Type B pancreatic cell (in vitro differentiated cells): ENCODE measurements at places on chromosomes 5 and 9.

DNA sequence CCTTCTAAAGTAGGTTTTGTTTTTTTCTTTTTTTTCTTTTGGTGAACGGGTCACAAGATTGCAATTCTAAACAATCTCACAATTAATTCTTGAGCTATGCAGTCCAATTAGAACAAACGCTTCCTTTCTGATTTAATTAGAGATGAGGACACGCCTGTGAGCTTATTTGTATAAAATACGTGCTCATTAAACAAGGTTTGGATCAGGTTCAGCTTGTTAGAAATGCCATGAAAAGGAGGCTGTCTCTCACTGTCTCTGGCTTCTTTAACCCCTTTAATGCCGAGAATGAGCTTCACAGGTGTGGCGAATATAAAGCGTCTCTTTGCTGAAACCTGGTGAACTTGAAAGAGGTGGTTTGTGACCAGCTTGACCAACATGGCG, 191.8 kb downstream of the GAS1 start:
- no peak overlapping the region for H3K27ac ChIP-seq
- no peak overlapping the region for H3K4me3 ChIP-seq
- H3K4me1 ChIP-seq, result peaks cover 7% of the 10 kb centered on the region
- no peak for DNase-seq
- no peaks in the 10 kb centered on the region for H3K36me3 ChIP-seq
- H3K27me3 ChIP-seq, result no peaks in the 10 kb centered on the region

GRCh38 chr5:82591021-82591515, 312.9 kb upstream of the RPS23 start:
- H3K27ac ChIP-seq, result no peak overlapping the region
- H3K27me3 ChIP-seq, result no peaks in the 10 kb centered on the region
- H3K4me1 ChIP-seq, result peaks cover 14% of the 10 kb centered on the region
- H3K36me3 ChIP-seq, result no peaks in the 10 kb centered on the region

DNA sequence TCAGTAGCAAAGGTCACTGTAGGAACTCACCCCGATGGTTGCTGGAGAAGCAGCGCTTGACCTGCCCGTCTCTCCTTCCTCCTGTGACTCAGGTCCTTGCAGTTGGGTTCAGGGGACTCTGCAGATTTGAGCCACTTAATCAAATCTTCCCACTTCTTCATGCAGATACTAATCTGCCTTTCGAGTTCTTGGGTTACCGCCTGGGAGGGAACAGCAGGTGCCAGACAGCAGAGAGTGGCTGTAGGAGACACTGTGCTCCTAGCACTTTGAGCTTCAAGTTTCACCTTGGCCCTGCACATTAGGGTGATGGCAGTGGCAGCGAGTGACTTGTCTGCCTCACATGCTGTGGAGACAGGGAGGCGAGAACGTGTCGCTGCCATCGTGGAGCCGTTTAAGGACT, 478.3 kb downstream of the PSAT1 start:
- H3K4me1 ChIP-seq, result peaks cover 49% of the 10 kb centered on the region
- no peak for DNase-seq
- H3K27me3 ChIP-seq, result peaks cover 6% of the 10 kb centered on the region

GRCh38 chr5:169911448-169912212, 68.7 kb downstream of the INSYN2B start:
- DNase-seq, result no peak
- no peak overlapping the region for H3K27ac ChIP-seq
- peaks cover 16% of the 10 kb centered on the region for H3K4me1 ChIP-seq
- peaks cover 10% of the 10 kb centered on the region for H3K27me3 ChIP-seq
- H3K36me3 ChIP-seq, result no peaks in the 10 kb centered on the region

DNA sequence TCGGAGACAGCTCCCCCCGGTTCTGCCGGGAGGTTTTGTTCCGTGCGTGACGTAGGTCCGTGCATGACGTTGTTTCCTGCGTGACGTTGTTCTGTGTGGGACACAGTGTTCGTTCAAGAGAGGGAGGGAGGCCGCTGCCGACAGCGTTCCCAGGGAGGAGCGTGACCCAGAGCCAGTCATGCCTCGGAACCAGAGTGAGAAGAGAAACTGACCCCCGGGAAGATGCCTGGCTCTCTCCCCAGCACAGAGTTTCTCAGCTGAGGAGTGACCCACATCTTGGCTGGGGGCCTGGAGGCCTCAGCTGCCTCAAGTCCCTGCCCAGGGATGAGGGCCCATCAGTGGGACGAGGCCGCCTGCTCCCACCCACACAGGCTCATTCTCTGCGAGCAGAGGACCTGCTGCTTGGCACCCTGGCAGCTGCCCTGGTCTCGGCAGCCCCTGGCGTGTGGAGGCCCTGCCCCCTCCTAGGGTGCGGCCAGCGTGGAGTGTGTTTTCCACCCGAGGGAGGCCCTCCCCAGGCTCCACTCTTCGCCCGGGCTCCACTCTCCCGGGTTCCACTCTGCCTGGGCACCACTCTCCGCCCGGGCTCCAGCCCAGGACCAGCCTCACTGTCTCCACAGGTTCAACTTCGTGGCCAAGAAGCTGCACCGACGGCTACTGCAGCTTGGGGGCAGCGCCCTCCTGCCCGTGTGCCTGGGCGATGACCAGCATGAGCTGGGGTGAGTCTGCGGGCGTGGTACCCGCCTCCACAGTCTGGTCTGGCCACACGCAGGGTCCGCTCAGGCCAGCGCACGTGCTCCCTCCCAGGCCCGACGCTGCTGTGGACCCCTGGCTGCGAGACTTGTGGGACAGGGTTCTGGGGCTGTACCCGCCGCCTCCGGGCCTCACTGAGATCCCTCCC, 7.9 kb downstream of the NDOR1 start:
- H3K27me3 ChIP-seq, result no peaks in the 10 kb centered on the region
- no peaks in the 10 kb centered on the region for H3K36me3 ChIP-seq
- no peak overlapping the region for H3K4me3 ChIP-seq
- no peak overlapping the region for H3K27ac ChIP-seq
- H3K4me1 ChIP-seq, result peaks cover 3% of the 10 kb centered on the region

- H3K36me3 ChIP-seq, result no peaks in the 10 kb centered on the region
- H3K27ac ChIP-seq, result peak overlapping the region; percentile 29
- peaks cover 4% of the 10 kb centered on the region for H3K27me3 ChIP-seq
- no peak for DNase-seq
Measured at GRCh38 chr5:151620461-151620840, 29.3 kb upstream of the FAT2 start.

- H3K36me3 ChIP-seq, result no peaks in the 10 kb centered on the region
- no peak overlapping the region for H3K27ac ChIP-seq
- peaks cover 5% of the 10 kb centered on the region for H3K4me1 ChIP-seq
- no peak for DNase-seq
Measured at GRCh38 chr9:110782701-110783100, 114.1 kb downstream of the MUSK start.

DNA sequence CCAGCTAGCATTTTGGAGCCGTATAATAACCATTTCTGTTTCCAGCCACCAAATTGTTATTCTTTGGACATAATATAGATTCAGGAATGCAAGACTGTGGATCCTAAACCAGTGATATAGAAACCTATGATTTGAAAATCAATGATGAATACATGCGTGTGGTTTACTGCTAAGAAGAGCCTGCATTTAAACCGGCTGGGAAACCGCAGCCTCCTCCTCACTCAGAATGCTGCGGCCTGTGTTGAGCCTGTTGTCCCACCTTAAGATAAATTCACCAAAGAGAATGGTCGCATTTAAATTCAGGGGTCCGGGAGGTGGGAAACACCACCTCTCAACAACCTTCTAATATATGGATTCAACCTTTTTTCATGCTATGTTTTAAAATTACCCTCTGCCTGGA, 148.0 kb downstream of the MEF2C start:
- H3K36me3 ChIP-seq, result peaks cover 5% of the 10 kb centered on the region
- no peaks in the 10 kb centered on the region for H3K4me1 ChIP-seq
- no peak overlapping the region for H3K27ac ChIP-seq

- no peaks in the 10 kb centered on the region for H3K36me3 ChIP-seq
- peaks cover 71% of the 10 kb centered on the region for H3K27me3 ChIP-seq
- no peak overlapping the region for H3K27ac ChIP-seq
- H3K4me3 ChIP-seq, result no peak overlapping the region
- peaks cover 7% of the 10 kb centered on the region for H3K4me1 ChIP-seq
Measured at GRCh38 chr9:135083831-135084230, 3.6 kb upstream of the OLFM1 start.

DNA sequence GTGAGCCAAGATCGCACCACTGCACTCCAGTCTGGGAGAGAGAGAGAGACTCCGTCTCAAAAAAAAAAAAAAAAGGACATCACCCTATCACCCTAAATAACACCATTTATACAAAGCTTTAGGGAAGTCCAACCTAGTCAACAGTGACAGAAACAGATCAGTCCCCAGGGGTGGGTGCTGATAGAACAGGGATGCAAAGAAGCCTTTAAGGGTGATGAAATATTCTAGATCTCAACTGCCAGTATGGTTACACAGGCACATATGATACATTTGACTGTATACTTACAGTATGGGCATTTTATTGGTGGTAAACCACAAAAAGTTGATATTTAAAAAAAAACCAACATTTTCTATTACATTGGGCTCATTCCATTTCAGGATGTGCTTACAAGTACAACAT, 4.8 kb downstream of the RETREG1 start:
- H3K36me3 ChIP-seq, result peaks cover 3% of the 10 kb centered on the region
- H3K4me3 ChIP-seq, result no peak overlapping the region
- no peak for DNase-seq
- H3K27me3 ChIP-seq, result peaks cover 27% of the 10 kb centered on the region
- no peak overlapping the region for H3K27ac ChIP-seq

DNA sequence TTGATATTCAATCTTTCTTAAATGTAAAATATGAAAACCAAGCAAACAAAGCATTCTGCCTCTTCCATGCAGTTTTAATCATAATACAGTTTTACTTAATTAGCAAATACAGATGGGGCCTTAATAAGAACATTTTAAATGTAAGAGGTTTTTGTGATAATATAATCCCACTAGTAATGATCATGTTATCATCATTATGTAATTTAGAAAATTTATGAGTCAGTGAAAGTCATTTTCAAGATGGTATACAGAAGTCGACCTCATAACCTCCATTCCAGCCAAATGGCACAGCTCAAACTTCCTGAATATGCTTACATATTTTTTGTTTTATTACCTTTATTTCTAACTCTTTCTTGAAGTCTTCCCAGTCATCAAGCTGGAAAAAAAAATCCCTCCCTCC, 102.2 kb upstream of the GNA14 start:
- H3K4me3 ChIP-seq, result no peak overlapping the region
- no peaks in the 10 kb centered on the region for H3K27me3 ChIP-seq
- no peak for DNase-seq
- H3K4me1 ChIP-seq, result peaks cover 26% of the 10 kb centered on the region
- H3K27ac ChIP-seq, result no peak overlapping the region
- H3K36me3 ChIP-seq, result peaks cover 8% of the 10 kb centered on the region

DNA sequence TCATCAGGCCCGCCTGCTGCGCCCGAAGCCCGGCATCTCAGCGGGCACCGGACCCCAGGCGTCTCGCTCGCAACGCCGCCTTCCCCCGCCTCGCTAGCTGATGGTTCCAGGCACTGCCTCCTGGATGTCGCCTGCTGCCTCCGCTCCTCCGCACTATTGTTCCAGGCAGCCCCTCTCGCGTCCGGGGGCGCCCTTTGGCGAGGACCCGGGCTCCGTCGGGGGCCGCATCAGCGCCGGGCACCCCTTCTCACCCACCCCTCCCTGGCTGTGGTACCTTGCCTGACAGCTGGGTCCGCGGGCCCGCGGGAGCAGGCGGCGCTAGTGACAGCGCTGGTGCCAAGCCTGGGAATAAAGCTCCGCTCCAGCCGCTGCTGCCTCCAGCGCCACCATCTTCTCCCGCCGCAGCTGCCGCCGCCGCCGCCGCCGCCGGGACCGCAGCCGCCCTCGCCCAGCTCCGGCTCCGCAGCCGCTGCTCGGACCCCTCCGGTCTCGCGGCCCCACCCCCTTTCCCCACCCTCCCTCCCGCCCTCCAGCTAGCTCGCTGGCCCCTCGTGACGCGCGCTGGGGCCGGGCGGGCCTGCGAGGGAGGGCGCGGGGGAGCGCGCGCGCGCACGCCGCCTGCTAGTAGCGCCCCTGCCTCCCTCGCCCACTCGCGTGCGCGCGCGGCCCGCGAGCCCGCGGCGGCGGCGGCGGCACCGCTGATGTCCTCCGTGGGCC, at the start of gene APBA1:
TSS of gene APBA1 (minus strand) at position 493 of the 717 bp plus-strand sequence.
- DNase-seq, result peak; percentile 76
- H3K27me3 ChIP-seq, result no peaks in the 10 kb centered on the region

- no peak for DNase-seq
- H3K27ac ChIP-seq, result no peak overlapping the region
- no peak overlapping the region for H3K4me3 ChIP-seq
Measured at GRCh38 chr5:127112347-127112864, 39.1 kb upstream of the C5orf63 start.

DNA sequence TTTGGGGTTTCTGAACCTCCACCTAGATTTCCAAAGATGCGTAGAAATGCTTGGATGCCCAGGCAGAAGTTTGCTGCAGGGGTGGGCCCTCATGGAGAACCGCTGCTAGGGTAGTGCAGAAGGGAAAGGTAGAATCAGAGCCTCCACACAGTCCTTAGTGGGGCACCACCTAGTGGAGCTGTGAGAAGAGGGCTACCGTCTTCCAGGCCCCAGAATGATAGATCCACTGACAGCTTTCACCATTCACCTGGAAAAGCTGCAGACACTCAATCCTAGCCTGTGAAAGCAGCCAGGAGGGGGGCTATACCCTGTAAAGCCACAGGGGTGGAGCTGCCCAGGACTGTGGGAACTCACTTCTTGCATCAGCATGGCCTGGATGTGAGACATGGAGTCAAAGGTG, 13.3 kb upstream of the HSDL2 start:
- H3K27ac ChIP-seq, result no peak overlapping the region
- DNase-seq, result no peak
- no peak overlapping the region for H3K4me3 ChIP-seq
- peaks cover 13% of the 10 kb centered on the region for H3K36me3 ChIP-seq
- H3K4me1 ChIP-seq, result no peaks in the 10 kb centered on the region

- H3K27me3 ChIP-seq, result peaks cover 7% of the 10 kb centered on the region
- no peaks in the 10 kb centered on the region for H3K4me1 ChIP-seq
- H3K4me3 ChIP-seq, result no peak overlapping the region
- H3K36me3 ChIP-seq, result no peaks in the 10 kb centered on the region
- H3K27ac ChIP-seq, result no peak overlapping the region
- no peak for DNase-seq
Measured at GRCh38 chr9:32294106-32294505, 90.3 kb upstream of the ACO1 start.

- H3K27me3 ChIP-seq, result no peaks in the 10 kb centered on the region
- H3K27ac ChIP-seq, result no peak overlapping the region
- H3K4me3 ChIP-seq, result peak overlapping the region; percentile 0
- H3K36me3 ChIP-seq, result peaks cover 51% of the 10 kb centered on the region
Measured at GRCh38 chr5:68225188-68225910, 9.8 kb downstream of the PIK3R1 start.

DNA sequence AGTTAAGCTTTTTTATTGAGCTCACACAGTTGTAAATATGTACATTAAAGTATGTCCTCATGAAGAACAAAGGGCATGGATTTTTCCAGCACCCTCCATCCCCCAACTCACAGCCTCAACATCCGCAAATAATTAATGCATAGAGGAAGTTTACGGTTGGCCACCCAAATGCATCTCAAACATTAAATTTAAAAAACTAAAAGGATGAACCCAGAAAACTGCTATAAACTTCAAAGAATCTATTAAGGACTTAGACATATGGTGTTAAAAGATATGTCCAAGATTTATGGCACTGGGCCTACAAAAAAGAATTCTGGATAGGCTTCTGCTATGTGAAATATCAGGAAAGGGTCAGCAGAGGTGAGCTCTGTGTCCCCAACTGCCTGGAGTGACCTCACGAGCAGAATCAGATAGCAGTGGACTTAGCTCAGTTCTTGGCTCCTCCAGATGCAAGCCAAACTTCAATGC, 54.0 kb upstream of the TNC start:
- no peaks in the 10 kb centered on the region for H3K27me3 ChIP-seq
- H3K4me1 ChIP-seq, result peaks cover 11% of the 10 kb centered on the region
- H3K27ac ChIP-seq, result no peak overlapping the region
- H3K4me3 ChIP-seq, result no peak overlapping the region
- no peaks in the 10 kb centered on the region for H3K36me3 ChIP-seq
